ENCODE measurements at places on chromosomes 2 and 18.

DNA sequence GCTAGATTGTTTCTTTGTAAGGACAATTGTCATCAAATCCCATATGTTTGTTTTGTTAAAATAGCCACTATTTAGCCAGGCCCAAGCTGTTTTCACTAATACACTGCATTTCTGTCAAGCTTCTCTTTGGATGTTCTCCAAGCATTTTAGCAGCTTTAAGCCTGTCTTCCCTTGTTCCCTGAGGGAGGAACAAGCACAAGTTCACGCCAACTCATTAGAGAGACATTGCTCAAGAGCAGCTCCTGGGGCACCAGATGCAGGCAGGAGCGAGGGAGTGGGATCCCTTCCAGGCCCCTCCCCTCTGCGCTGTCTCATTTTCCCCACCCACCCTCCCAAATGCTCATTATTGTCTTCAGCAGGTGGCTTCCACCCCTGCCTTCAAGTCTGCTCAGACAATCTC lies 32.6 kb upstream of the PPP3R1 start:
- no peak for DNase-seq

- no peak for DNase-seq
These were observed 30.5 kb upstream of the SNORC start for GRCh38 chr2:232839411-232840079.

DNA sequence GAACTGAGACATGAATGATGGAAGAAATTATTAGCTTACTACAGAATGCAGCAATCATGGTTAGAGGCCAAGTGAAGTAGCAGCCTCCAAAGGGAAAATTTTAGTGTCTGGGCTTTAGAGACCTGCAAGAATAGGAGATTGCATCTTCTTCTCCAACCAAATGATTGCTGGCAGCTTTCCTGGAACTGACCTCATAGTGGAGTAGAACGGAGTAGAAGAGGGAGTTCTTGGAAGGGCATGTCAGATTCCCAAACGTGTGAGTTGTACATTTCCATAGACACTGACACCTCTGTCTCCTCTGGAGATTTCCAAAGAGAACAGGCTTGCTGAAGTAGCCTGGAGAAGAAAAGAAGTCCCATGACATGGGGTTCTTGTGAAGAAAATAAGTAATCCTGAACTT lies 169.8 kb upstream of the ERBB4 start:
- DNase-seq = no peak

DNA sequence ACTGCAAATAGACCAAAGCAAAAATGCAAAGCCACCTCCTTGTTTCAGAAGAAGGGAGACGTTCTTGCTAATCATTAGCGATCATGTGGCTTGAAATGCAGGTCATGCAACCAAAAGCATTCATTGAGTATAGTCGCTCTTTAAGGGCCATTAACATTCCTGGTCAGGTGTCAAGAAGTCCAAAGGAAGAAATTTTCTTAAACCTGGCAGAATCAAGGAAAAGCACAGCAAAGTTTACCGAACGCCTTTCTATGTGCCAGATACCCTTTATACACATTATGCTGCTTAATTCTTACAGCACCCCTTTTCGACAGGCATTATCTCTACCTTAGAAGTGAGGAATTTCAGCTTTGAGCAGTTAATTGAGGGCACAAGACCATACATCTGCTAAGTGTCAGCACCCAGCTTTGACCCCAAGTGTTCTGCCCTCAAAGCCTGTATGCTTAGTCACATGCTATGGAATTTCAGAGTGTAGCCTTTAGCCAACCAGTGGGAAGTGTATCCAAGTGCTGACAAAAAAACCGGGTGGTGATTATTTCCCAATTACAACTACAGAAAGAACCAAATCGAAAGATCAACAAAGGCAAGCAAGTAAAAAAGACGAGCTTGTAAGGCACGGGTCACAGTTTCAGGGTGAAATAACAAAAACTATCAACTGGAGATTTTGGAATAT lies 70.8 kb downstream of the EPHA4 start:
- DNase-seq = no peak

DNA sequence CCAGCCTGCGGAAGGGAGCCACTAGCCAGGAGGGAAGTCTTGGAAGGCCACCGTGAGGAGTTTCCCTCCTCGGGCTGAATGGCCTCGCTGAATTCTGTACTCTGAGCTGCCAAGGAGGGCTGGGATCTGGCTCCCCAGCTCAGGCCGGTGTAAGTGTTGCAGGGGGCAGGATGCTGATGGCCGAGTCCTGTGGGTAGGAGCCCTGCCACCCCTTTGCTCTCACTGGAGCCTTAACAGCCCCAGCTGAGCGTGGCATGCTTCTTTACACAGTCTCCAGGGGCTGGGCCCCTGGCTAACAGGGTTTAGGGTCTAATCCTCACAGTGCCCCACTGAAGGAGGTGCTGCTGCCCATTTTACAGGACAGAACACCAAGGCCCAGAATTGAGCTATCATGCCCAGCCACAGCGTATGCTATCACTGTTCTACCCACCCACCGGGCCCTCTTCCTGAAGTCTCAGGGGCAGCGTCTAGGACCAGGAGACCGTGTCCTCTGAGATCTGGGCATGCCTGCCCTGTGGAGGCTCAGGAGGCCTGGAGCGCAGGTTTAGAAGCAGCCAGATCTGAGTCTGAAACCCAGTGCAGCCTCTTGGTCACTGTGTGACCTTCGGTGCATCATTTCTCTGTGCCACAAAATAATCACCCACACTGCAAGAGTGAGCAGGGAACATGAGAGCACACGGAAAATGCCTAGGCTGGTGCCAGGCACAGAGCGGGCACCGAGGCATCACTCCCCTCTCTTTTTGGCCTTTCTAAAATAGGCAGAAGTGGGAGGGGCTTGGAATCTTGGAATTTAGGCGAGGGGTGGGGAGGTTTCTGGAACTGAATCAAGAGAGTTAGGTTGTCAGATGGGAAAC lies 42.9 kb downstream of the TMEM37 start:
- no peak for DNase-seq

GRCh38 chr2:86704459-86704971 lies 15.6 kb upstream of the RMND5A start:
- no peak for DNase-seq

- DNase-seq = no peak
These were observed 456 bp downstream of the DOK1 start for GRCh38 chr2:74554820-74555531.

GRCh38 chr2:177076636-177077179 lies 135.9 kb upstream of the HNRNPA3 start:
- no peak for DNase-seq

DNA sequence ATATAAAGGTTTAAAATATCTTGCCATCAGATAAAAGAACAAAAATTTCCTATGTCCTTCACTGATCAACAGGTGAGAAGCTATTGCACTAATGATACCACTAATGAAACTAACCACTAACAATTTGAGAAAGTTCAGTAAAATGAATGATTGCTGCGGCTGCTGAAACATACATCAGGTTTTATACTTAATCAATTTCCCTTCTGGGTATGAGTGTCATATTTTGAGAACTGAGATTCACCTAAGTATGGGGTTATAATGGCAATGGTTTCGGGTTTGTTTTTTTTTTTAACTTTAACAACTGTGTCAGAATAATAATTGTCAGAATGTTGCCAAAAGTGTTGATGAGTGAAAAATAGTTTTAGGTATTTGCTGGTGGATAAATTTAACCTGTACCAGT lies 151.3 kb upstream of the SLC39A10 start:
- no peak for DNase-seq

DNA sequence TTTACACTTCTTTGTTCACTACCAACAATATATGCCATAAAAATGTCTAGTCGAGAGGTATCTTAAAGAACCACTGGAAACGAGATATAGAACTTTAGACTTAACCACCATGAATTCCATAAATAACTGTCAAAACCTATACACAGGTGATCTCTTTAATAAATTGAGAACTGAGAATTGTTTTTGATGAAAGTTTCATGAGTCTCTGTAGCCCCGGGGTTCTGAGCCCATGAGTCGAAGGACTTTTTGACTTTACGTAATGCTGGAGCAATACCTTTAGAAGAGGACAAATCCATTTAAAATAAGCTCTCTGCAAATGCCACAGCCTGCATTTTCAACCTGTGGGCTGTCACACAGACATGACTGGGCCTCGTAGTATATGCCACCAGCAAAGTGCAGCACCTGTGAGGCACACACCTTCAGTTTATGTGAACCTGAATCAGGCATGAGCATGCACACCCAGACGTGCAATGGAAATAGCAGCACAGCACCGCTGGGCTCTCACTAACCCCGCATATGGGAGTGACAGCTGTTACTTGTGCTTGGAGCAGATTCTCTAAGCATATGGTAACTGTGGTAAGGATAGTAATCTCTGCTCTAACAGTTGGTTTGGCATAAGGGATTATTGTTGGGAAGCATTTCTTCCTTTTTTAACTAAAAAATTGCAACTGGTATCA lies 383.2 kb downstream of the SOCS6 start:
- DNase-seq = no peak

DNA sequence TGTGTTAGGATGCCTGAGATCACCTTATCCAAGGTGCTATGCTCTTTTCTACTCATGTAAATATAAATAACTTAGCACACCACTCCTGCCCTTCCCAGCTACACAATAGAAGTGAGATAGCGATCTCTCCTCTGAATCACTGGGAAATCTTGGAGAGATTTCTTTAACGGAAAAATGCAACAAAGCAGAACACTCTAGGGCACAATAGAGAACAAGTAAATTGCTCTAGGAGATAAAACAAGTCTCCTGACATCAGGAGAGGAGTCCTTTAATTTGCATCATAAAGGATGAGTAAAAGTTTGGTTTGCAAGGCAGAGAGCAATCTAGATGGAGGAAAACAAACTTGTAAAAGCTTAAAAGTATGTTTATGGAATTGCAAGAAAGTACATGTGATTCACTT lies 224.1 kb downstream of the PAX3 start:
- no peak for DNase-seq

GRCh38 chr2:203583701-203584100 lies 48.6 kb upstream of the RAPH1 start:
- DNase-seq = no peak

DNA sequence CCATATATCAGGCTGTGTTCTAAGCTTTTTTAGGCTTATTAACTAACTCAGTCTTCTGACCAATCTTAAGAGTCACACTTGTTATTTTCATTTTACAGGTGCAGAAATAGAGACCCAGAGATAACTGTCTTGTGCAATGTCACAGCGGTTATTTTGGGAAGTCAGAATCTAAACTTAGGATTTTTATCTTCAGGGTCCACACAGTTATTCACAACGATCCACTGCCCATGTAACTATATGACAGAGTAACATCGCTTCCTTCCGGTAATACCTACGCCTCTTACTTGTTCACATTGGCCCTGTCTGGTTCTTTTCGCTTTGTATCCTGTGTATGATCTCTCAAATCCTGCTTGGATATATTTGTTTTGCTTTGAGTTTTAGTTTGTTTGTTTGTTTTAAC lies 631.7 kb downstream of the LRP1B start:
- DNase-seq = no peak

- peak; percentile 5 for DNase-seq
These were observed 463 bp downstream of the PPP1CB start for GRCh38 chr2:28751956-28752630.
